ENCODE measurements at places on chromosomes 11 and 22.
A peak's percentile ranks its signal among the peaks of the same experiment; 100 is the strongest.

DNA sequence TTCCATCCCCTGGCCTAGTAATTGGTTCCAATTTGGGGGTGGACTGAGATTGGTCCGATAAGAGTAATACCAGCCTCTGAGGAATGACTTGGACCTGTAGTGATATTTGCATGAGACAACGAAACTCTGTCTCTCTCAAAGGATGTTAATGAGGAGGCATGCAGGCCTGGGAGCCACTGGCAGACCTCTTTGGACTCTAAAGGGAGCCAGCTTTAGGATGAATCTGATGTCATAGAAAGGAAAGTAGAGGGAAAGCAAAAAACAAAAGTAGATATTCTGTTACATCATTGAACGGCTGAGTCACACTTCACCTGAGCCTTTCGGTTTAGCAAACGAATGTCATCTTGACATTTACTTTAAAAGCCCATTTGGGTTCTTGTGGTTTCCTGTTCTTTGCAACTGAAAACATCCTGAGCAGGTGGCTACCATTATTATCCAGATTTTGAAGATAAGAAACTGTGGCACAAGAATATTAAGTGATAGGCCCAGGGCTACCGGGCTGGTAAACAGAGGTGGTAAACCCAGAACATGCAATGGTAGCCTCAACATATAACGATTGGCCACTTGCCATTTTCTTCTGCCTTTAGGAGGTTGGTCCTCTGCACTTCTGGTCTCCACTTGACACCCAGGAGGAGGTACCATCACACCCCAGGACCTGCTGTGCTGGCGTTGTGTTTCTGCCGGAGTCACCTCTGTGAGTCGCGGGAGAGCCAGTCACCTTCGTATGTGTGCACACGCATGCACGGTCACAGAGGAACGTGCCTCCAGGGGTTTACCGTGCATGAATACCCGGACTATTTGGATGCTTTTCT is 42.7 kb downstream of the RTL6 start:
- no peak for DNase-seq
- no peaks in the 10 kb centered on the region for H3K4me1 ChIP-seq
- H3K27ac ChIP-seq, result no peak overlapping the region
- no peak overlapping the region for H3K4me3 ChIP-seq

GRCh38 chr11:81072273-81072672 is 1631.4 kb upstream of the TENM4 start:
- H3K4me1 ChIP-seq, result no peaks in the 10 kb centered on the region
- DNase-seq, result no peak
- no peak overlapping the region for H3K27ac ChIP-seq
- no peak overlapping the region for H3K4me3 ChIP-seq

DNA sequence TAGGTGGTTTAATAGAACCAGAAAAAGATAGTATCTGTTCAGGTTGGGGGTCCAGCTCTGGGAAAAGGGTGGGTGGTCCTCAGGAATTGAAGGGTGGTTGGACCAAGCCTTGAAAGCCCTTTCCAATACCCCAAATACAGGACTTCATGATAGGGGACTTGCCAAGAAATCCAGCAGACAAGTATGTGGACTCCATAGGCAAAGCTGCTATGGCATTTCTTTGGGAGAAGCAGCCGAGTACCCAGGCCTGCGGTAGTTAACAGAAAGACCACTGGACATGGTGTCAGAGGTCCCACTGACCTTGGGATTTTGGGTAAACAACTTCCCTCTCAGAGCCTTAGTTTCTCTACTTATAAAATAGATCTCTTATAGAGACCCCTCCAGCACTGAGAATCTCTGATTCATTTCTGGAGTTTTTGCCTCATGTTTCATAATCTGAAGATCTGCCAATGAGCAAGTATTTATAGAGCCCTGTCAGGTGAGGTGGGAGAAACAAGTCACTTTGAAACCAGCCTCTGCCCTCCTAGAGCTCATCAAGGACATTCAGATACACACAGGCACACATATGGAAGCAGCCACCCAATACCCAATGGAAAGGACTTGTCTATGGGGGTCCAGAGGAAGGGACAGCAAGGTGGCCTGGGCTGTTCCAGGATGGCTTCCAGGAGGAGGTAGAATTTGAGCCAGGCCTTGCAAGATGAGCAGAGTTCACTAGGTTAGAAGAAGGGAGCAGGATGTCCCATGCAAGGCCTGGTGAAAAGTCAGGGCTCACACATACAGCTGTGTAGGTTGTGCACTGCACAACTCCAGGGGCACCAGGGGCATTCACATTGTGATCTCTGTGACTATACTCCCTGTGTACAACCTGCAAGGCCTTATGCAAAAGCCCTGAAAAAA is 31.0 kb upstream of the ACCSL start:
- no peaks in the 10 kb centered on the region for H3K27me3 ChIP-seq
- H3K36me3 ChIP-seq, result no peaks in the 10 kb centered on the region
- H3K27ac ChIP-seq, result peak overlapping the region; percentile 44

GRCh38 chr11:92653454-92653853 is 316.0 kb upstream of the MTNR1B start:
- DNase-seq, result no peak
- no peak overlapping the region for H3K4me3 ChIP-seq
- H3K27me3 ChIP-seq, result no peaks in the 10 kb centered on the region
- no peaks in the 10 kb centered on the region for H3K36me3 ChIP-seq
- H3K4me1 ChIP-seq, result no peaks in the 10 kb centered on the region
